NCI-H2081 (cell line): ENCODE measurements at places on chromosomes 11 and 22.

GRCh38 chr11:39664023-39664422, 1795.4 kb downstream of the LRRC4C start:
- no peak for DNase-seq

DNA sequence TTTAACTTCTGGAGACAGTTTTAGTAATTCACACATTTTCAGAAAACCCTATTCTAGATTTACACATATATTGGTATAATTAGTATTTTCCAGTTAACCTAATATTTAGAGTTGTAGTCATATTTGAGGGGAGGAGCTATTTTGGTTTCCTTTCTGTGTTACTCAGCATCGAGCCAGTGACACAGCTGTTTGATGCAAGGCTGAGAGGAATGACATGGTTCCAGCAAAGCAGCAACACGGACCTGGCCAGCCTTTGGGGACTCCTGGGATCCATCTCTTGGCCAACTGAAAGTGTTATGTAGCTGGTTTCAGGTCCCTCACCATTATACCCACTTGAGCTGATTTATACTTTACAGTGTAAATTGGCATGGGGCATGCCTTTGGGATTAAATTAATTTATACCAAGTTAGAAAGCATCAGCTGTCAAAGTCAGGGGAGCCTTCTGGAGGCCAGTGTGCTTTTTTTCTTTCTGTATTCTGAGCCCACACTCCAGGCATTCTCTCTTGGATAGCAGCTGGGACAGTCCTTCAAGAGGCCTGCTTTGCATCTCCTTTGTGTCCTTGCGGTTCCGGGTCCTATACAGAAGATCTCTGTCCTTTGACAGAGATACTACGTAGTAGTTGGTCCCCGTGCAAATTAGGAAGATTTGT, 91.3 kb upstream of the SLC25A18 start:
- DNase-seq = no peak

GRCh38 chr11:111942829-111943228, 5.7 kb downstream of the DIXDC1 start:
- DNase-seq = no peak

DNA sequence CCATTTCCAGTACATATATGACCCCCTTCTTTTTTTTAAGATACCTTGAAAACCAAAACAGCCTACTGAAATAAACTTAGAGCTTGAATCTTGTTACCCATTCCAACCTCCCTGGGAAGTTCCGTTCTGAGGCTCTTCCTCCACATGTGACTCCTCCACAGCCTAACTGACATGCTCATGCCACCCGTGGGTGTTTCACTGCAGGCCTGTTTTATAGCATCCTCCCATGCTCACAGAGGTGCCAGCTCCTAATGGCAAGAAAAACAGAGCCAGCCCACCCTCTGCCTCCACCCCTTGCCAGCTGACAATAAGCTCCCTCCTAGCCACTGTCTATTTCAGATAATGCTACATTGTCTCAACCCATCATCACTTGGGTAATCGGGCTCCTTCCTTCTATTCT, 97.6 kb upstream of the E2F8 start:
- no peak for DNase-seq

DNA sequence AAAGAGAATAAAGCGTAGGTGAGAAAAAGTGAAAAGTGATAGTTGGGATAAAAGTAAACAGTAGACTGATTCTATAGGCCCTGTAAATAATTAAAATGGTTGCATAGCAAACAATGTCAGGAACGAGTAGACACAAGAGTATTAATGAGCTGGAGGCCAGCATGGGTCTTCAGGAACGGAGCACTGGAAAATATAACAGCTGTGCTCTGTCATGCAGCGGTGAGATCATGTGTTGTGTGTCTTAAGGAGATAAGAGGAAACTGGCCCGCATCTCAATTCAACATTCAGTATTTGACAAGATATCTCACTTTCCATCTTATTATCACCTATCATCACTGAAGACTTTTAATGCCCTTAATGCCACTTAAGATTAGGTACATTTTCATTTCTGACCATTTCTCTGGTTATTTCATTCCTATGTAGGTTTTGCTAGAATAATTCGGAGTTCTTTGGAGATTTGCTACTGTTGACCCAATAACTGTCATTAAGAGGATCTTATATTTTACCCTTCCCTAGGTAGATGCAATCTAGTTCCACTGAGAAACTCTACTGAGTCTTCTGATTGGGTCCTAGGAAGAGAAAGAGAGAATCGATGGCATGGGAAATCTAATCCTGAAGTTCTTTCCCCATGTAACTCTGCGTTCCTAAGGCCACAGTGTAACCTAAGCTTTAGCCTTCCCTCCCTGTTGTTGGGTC, 35.5 kb upstream of the VWA5A start:
- DNase-seq = no peak

GRCh38 chr11:34166806-34167740, 61.6 kb downstream of the NAT10 start:
- no peak for DNase-seq

DNA sequence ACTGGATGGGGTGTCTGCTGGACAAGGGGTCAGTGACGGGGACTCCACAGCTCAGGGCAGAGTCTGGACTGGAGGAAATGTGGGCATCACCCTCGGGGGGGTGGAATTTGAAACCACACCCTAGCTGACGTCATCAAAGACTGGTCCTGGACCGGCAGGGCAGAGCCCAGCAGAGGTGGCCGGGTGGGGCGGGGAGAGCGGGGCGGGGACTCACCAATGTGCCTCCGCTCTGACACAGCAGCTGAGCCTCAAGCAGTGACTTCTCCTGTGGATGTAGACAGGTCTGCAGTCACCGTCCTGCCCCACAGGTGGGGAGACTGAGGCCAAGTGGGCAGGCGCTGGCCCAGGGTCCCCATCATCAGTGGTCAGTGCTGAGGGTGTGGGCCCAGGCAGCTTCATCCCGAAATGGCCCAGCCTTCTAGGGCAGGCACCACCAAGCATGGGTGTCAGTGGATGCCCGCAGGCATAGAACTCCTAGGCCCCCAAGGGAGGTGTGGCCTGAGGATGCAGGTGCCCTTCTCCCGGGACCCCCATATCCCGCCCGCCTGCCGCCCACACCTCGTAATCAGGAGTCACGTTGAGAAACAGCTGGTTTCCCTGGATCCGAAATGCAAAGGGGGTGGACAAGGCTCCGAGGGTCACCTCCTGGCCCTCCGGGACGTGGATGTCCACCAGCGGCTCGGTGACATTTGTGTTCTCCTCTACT, 603 bp downstream of the CDHR5 start:
- DNase-seq = no peak

DNA sequence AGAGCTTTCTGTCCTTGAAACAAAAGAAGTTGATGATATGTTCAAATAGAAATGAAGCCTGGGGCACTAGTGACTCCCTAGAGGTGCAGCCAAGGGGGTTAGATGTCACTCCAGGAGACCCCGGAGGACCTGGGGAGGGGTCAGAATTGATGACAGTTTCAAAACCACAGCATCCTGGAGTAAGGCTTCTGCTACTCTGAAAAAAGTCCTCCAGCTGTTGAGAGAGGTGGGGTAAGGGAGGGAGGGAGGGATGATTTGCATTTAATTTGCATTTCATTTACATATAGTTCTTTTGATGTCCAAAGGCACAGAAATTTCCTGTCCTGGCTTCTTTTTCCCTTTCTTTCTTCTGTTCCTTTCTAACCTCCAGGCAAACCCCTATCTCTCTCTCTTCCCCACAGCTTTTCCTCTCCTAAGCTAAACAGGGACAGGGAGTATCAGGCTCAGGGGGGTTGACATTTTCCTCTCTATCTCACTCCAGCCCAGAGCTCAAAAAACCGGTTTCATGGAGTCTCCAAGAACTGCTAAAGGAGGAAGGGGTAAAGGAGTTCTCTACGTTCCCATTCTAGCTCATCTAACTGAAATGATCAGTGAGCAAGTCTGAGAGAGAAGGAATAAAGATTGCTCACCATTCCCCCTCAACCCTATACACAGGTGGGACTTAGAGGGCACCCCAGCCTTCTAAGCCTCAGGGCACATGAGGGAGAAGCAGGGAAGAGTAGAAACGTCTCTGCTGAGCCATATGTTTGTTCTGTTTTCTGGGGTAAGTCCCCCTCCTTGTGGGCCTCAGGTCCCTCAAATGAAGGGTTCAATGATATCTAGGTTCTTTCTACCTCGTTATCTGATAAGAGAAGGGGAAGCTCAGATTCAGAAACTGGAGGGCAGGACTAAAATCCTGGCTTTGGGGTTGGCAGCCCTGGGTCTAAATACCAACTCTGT, 3.5 kb upstream of the POU2F3 start:
- no peak for DNase-seq

- DNase-seq = peak; percentile 38
These were observed 6.6 kb downstream of the TSPAN4 start for GRCh38 chr11:849104-849824.

DNA sequence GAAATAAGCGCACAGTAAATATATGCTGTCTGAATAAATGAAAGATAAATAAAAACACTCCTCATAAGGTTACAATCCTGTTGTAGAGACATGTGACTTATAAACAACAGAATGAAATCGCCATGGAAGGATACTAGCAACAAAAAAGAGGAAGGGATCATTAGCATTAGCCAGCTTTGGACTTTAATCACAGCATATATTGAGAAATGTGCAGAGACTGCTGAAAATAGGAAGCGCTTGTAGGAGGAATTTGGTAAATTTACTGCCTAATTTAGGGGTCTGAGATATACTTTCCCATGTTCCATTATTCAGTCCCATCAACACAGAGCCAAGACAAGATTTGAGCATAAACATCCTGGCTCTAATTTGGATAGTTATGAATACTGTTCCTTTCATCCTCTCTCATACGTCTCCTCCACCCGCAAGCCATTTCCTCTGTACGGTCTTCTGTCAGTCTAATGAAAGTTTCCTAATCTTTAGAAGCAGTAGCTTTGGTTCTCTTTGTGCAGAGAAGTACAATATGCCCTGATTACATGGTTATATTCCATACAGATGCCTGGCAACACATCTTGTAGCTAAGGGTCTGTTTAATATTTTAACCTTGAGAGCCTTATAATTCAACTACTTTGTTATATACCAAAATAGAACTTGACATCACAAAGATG, 37.1 kb upstream of the AKIP1 start:
- DNase-seq = no peak

- no peak for DNase-seq
These were observed 5.1 kb downstream of the PGGHG start for GRCh38 chr11:293852-294661.

- DNase-seq = no peak
These were observed 21.2 kb upstream of the FEZ1 start for GRCh38 chr11:125517116-125517770.

GRCh38 chr22:49466878-49467595, 360.6 kb downstream of the BRD1 start:
- DNase-seq = no peak

- no peak for DNase-seq
These were observed 16.2 kb upstream of the EIF4G2 start for GRCh38 chr11:10824888-10825287.

- DNase-seq = peak; percentile 19
These were observed 161.9 kb downstream of the INSC start for GRCh38 chr11:15276621-15277020.

DNA sequence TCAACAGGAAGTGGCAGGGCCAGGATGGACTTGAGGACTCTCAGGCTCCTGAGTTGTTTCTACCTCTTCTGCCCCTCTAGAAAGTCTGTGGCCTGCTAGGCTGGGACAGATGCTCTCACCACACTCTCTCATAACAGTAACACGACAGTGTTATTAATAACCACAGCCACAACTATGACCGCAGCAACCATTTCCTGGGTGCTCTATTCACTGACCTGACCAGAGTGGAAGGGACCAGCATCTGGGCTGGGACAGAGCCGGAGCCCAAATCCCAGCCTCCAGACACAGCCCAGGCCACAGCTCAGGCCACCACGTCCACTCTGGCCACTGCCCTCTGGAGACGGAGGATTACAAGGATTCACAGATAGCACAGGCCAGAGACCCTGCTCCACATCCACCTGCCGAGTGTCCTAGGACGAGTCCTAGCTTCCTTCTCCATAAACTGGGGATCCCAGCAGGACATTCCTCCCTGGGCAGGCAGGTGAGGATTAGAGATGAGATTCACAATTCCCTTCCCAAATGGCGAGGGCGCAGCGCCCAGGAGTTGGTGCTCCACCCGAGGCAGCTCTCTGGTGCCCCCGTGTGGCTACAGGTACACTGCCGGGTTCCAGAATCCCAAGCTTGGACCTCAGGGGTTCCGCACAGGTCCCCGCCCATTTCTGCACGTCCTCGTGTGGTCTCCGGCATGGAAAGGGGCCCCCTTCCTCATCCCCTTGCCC, 7.1 kb downstream of the PNPLA5 start:
- peak; percentile 48 for DNase-seq

- DNase-seq = no peak
These were observed 4.3 kb downstream of the SBF1 start for GRCh38 chr22:50470491-50470890.

DNA sequence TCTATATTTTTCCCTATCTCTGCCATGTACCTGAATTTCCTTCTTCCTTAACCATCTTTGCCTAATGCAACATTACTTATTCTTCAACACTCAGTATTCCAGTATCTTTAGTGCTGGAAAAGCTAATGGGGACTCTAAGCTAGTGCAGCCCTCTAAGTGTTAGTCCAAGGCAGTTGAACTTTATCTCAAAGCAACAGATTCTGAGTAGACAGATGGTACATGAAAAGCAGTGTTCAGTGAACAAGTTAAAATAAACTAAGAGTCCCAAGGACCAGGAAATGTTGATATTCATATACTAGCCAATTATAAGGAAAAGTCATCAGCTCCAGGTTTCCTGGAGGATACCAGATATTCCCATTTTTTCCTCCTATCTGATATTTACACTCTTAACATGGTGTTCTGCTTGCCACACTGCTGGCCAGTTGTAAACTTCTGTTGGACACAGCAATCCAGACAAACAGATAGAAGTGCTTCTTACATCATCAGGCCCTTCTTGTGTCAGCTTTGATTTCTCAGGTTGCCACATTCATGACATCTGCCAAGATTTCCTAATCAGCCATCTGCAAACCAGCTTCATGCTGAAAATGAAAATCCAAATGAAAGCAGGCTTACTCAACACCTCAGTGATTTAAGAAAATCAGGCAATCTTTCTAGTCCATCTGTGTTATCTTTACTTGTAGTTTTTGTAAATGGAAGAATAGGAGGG, 255.9 kb upstream of the POU2AF2 start:
- no peak for DNase-seq

DNA sequence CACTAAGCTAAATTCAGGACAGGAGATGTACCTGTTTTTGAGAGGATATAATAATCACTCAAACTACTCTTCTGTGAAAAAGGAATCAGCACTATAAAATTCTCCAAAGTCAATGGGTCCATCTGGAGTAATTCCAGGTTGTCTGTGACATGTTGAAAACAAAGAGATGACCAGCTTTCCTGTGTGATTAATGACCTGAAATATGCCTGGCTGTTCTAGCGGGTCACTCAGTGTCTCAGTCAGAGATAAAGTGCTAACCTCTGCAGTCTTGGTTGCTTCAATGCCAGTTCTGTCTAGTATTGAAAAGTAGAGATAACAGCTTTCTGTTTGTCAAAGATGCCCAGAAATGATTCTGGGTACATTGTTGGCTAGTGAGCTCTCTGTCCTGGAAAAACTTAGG, 722.6 kb upstream of the TENM4 start:
- DNase-seq = no peak
